ENCODE measurements at places on chromosomes 3 and 15. TPM values are rescaled to one million over a fixed set of nuclear protein-coding genes. Genes with fewer than 3 reads are reported as not detected.

- DNase-seq: peak; percentile 13
These were observed 26.0 kb downstream of the SLC6A6 start for GRCh38 chr3:14428087-14429033.

DNA sequence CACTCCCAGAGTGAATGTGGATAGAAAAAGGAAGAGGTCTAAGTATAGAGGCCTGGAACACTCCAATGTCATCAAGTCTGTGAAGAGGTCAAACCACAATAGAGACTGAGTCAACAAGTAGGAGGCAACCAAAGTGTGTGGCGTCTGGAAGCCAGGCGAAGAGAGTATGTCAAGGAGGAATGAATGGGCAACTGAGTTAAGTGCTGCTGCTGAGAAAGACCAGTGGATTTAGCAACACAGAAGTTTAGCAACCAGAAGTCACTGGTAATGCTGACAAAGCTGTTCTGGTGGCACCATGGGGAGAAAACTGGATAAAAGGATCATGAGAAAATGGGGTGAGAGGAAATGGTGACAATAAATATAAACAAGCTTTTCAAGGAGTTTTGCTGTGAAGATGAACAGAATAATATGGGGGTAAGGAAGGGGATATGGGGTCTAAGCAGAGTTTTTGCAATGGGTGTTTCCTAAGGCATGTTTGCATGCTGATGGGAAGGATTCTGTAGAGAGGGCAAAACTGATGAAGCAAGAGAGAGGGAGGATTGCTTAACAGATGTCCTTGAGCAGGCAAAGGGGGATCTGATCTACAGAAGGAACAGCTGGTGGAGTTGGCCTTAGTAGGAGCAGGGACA is 38.4 kb downstream of the PCOLCE2 start:
- DNase-seq: no peak

DNA sequence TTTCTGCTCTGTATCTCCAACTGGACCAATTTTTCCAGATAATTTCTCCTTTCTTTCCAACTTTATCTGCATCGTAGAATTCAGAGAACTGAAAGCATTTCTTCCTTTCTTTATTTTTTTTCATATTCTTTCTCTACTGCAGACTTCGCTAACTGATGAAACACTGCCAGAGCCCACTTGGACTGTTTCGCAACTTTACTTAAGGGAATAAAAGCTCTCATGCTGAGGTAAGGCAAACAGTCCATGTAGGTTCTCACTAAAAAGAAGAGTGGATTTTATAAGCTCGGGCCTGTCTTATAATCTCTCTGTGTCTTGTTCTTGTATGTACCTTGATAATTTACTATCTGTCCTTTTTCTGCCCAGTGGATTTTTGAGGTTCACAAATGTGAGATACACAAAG is 163.5 kb downstream of the CNTN4 start:
- no peak for DNase-seq

DNA sequence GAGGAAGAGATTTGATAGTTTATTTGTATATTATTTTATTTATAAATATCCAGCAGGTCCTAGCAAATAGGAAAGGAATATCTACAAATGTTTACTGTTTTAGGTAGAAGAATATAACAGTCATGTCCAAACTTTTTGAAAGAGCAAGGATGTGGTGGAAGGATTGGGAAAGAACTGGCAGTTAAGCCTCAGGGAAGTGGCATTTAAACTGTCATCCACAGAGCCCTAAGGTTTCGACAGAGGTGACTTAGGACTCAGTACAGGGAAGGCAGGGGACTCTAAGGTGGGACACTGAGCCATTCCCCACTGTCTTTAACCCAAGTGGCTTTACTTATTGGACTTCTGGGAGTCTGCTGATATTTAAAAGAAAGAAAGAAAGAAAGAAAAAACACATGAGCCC is 11.8 kb upstream of the TMEM87A start:
- no peak for DNase-seq

GRCh38 chr3:168249550-168250414 is 154.1 kb upstream of the GOLIM4 start:
- DNase-seq: peak; percentile 58

DNA sequence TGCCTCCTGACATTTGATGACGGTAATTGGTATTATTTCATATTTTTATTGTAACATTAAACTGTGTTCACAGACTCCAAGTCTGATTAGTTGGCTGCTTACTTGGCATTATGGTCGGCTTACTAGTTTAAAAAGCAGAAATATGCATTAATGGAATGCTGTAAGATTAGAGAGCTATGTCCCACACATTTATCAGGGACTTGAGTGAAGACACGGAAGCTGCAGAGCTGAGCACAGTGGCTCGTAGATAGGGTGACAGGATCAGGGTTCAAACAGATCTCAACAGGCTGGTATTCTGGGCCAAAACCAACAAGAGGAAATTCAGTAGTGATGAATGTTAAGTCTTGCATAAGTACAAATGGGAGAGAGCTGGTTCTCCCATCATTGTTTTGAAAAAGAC is 113.8 kb downstream of the ADAMTSL3 start:
- no peak for DNase-seq

DNA sequence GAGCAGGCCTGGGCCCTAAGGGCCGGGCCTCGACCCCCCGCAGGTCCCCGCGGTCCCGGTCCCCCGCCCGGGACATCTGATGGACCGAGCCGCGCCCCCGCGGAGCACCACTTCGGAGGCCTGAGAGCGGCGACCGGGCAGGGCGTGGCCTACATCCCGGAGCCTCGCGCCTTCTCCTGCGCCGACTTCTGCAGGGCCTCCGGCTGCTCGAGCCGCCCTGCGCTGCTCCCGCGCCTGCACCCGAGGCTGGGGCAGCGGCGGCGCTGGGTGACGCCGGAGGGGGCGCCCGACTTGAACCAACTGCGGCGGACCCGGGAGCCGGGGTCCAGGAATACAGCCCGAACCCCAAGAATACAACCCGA is 14.9 kb upstream of the GP9 start:
- DNase-seq: no peak

DNA sequence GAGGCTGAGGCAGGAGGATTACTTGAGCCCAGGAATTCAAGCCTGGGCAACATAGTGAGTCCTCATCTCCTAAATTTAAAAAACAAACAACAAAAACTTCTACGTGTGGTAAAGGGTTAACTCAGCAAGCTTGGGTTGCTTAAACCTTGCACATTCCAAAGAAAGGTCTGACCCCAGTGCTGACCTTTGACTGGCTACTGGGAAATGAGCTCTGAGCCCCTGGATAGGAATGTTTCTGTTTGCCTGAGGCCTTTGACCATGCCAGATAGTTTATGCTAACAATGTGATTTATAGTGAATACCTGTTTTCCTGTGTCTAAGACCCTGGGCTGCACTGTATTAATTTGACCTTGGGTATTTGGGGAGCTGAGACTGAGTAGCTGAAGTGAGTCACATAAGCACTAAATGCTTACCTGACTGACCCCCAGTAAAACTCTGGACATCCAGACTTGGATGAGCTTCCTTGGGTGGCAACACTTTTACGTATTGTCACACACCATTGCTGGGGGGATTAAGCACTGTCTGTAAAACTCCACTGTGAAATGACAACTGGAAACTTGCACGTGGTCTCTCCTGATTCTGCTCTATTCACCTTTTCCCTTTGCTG is 20.7 kb downstream of the TCAIM start:
- DNase-seq: no peak

GRCh38 chr15:45428491-45428890 is 50.1 kb upstream of the GATM start:
- no peak for DNase-seq

DNA sequence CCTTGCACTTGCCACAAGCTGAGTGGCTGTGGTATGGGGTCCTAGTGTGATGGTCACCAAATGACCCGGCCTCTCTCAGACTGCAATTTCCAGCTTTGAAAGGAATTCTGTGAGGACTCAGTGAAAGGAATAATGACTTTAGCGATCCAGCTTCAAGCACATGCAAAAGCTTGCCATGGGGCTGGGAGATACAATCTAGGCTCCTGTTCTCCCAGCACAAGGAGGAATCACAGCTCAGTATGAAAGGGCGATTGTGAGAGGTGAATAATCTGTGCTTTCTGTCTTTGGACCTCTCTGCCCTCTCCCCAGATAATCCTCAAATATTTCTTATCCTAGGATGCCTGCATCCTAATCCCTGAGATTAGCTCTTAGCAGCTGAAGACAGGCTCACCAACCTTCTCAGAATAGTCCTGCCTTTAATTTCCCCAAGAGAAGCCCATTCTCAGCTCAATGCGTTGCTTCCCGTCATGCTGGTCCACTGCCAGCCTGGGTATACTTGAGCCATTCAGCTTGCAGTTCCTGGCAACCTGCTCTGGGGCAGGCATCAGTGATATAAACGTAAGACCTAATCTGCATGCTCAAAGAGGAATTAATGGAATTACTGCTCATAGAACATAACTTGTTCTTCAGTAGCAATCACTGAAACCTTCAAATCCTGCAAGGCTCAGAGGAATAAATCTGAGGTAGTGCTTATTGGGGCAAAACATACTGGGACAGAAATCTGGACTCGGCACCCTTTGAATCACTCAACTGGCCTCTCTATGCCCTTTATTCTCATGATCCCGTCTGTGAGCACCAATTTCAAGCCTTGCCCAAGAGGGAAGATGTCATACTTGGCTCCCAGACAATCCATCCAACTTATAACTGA is 15.1 kb downstream of the TLNRD1 start:
- DNase-seq: no peak

DNA sequence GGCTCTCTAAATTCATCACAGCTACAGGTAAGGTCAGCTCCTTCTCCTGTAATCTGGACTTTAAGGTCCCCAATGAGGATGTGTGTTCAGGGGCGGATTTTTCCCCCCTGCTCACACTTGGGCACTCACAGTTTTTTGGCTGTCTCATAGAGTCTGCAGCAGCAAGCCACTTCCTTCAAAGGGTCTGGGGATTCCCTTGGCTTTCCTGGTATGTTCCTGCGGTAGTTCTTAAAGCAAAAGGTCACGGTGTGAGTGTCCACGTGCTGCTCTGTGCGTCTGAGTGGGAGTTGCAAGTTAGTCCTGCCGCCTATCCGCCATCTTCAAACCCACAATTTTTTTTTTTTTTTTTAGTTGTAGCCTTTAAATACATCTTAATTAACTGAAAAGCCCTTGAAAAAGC is 15.4 kb upstream of the CFAP20DC start:
- no peak for DNase-seq

GRCh38 chr3:56754741-56755417 is 46.9 kb downstream of the ARHGEF3 start:
- DNase-seq: peak; percentile 63

DNA sequence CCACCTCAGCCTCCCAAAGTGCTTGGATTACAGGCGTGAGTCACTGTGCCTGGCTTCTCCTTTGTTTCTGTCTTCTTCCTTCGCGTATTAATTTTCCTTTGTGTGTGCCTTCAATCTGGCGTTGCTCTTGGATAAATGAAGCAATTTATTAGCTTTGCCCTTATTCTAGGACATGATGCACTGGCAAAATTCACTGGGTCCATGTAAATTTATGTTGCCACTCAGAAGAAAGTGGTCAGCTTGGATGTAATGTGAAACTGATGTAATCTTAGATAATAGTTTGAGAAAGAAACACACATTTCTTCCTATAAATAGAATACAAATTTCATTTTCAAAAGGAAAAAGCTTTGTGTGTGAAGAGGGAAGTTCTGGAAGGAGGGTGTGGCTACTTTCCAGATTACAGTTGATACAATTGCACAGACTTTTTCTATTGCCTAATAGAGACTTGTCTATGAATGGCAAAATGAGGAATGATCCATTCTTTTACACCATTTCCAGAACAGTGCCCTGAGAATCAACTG is 23.3 kb upstream of the ATP1B3 start:
- no peak for DNase-seq

- DNase-seq: no peak
These were observed 180.6 kb upstream of the LRRN1 start for GRCh38 chr3:3618623-3619022.

DNA sequence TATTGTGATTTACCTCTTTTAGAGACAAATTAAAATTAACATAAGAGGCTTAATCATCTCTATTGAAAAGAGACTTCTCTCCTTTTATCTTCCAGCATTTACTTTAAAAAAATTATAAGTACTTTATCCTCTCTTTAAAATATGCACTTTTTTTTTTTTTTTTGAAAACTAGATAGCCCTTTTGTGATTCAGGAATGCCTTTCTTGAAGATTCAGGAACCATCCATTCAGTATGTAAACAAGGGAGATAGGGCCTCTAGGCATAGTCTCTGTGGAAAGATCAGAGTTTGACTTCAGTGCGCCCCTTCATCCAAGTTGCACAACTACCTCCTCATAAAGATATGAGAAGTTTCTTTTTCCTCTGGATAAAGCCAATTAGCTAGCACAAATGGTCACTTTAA is 1163.7 kb downstream of the SI start:
- DNase-seq: no peak

DNA sequence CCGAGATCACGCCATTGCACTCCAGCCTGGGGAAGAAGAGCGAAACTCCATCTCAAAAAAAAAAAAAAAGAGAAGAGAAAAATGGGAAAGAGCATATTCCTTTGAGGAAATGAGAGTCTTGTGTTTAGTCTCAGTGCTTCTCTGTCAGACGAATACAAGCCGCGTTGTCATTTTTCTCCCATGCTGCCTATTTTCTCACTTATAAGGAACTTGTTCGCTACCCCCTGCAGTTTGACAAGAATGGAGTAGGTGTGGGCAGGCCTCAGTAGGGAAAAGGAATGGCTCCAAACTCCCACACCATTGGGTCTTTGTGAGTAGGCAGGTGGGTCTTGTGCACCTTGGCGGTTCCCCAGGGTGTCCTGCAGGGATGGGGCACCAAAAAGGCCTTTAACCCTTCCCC is 6.5 kb downstream of the GPR160 start:
- DNase-seq: no peak

- DNase-seq: no peak
These were observed 1005.9 kb downstream of the ZPLD1 start for GRCh38 chr3:103440539-103441203.

DNA sequence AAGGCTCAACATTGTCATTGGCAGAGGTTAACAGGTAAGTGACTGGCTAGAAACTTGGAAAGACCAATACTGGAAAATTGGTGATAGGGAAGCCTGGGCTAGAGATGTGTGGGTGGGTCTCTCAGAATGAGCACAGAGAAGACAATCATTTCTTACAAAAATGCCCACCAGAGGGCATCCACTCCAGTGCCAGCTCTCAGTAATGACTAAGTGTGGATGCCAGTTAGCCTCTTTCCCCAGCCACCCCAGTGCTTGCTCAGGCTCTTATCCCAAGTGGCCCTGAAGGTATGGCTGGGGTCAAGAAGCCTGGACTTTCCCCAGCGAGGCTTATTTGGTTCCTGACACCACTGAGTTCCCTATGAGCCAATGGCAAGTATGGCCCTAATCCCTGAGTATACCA is 115.9 kb upstream of the ST8SIA2 start:
- DNase-seq: no peak

GRCh38 chr3:33597257-33597689 is 120.8 kb downstream of the CLASP2 start:
- no peak for DNase-seq

- peak; percentile 71 for DNase-seq
These were observed 51.7 kb upstream of the SMAD3 start for GRCh38 chr15:67013696-67014095.

Gene FRMD4B
- 17.0 TPM for total RNA-seq

Gene OR5H2
- total RNA-seq: not detected

Gene SPATA12
- total RNA-seq: not detected

Gene CCR2
- total RNA-seq: 1.1 TPM

Gene CD96
- total RNA-seq: 0.33 TPM

Gene CELSR3
- total RNA-seq: 0.36 TPM

Gene FAM107A
- 144 TPM for total RNA-seq

Gene CACNA2D3
- total RNA-seq: 12.8 TPM

Gene MRAS
- 413 TPM for total RNA-seq

Gene ITIH4
- total RNA-seq: 1.6 TPM

Gene ROPN1
- total RNA-seq: 0.50 TPM
